Activated CD4-positive, alpha-beta T cell treated with anti-CD3 and anti-CD28 coated beads for 48 hours (primary cell): ENCODE measurements at places on chromosomes 2 and 18.

DNA sequence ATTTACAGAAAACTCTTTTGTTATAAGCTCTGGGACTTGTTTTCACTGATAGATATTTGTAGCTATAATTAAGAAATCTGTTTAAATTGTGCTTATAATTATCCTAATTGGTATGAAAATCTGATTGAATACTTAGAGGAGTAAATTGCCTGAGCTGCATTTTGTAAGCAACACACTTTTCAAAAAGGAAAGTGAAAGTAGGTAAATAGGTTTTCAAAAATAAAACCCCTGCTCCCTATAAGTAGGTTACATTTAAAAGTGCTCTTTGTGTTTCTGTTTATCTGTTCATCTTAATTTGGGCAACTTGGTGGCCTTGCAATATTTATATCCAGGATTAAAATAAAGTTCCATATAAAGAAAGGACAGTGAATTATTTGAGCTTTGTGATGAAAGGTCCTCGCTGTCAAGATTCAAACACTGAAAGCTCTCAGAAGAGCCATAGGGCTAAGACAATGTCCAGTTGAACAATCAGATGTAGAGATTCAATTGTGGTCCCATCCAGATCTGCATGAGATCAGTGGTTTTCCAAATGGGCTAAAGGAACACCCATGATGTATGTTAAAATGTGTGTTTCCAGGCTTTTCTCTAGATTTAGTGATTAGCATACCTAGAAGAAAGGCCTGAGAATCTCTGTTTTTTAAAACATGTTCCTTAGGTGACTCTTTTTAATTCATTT lies 371.6 kb downstream of the RPRM start:
- no peak for DNase-seq

DNA sequence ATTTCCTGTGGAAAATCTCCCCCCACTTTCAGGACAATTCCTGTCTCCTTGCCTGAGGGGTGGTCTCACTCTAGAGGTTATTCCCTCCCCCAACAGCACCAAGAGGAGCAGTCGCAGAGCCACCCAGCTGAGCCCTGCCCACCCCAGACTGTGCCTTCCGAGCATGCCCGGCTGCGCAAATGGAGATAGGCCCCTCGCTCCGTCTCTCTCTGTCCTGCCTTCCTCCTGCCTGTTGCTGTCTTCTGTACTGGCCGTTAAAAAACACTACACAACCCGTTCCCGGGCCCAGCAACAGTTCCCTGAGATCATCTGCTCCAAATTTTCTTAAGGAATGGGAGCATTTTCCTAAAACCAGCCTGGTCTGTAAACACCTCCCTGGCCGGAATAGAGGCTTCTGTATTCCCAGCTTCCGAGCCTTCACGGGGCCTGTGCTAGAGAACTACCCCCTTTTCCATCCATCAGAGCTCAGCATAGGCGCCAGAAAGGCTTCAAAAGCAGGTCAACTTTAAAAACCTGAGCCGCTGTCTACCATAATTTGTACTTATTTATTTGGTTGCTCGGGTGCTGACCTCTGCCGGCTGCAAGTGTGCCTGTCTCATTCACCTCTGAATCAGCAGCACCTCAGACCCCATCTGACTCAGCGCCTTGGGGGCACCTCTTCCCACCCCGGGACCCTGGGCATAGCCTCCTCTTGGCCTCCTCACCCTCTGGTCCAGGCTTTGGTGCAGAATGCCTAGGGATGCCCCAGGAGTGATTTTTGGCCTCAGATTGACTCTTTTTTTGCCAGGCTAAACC lies 159.4 kb downstream of the PXDN start:
- DNase-seq = no peak

DNA sequence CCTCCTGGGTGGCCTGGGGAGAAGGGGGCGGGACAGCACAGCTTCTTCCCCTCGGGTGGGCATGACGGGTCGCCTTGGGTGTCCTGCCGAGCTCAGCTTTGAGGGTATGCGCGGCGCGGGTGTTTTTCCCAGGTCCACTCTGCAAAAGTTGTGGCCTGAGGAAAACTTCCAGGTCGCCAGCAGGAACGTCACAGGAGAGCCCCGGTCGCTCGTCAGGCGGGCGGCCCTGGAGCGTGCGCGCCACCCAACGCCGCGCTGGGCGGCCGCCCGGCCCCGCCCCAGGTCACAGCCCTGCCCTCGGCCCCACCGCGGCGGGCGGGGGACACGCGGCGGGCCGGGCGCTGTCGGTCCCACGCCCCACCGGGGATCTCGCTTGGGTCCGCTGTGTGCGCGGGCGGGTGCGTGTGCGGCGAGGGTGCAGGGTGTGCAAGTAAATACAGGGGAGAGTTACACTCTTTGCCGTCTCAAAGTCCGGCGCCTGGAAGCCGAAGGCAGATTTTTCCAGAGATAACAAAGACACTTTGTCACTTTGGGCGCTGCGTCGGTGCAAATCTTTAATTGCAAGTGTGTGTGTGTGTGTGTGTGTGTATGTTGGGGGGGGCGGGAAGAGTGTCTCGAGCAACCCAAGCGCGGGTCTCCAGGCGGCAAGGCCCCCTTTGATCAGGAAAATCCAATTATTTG lies 616 bp upstream of the SP5 start:
- DNase-seq = peak; percentile 20

DNA sequence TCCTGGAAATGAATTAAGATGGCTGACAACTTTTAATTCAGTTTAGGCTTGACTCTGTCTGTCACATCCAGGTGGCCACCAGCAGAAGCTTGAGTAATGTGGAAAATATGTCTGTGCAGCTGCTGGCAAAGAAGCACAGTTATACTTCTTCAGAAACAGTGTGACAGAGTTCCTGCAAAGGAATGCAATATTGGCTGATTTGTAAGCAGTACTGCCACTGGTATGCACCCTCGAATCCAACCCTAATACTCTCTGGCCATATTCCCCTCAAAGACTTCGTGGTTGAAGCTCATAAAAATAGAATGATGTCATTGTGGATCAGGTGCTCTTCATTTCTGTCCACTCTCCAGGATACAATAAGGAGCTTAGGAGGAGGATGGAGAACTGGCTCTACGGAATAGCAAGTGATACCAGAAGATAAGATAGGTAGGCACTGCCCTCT lies 86.2 kb downstream of the METTL8 start:
- DNase-seq = peak; percentile 32

GRCh38 chr2:144343145-144343544 lies 176.8 kb downstream of the ZEB2 start:
- no peak for DNase-seq

DNA sequence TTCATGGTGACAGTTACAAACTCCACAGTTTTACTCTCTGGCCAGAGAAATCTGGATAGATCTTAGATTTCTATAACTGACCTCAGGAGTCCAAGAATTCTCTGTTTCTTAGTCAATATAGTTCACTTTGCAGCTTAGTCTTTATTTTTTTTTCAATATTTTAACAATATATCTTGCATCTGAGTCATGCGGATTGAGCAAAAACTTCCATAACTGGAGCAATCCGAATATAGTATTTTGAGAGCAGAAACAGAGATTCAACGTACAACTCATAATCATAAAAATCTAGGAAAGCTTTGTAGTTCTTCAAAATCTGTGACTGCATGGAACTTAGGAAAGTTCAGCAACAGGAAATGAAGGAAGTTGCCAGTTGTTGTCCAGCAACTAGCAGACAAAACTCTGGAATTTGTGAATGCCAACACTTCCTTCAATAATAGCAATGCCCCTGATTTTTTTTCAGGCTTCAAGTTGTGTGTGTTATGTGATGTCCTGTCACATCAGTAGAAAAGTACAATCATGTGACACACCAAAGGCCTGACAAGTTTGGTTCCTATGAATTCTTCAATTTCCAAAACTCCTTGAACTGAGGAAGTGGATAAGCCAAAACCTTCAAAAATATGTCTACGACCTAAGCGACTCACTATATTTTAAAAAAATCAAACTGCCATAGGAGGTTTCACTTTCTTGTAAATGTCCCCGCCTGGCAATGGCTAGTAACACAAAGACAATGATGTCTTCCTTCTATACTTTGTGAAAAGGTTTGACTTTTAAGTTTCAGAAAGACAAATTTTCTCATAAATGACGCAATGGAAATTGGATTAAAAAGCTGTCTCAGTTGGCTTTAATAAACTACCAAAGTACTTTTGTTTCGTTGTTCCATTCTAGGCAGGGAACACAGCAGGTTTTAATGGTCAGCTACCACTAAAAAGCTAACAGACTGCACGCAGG lies 510.6 kb downstream of the ERBB4 start:
- DNase-seq = no peak

- peak; percentile 69 for DNase-seq
These were observed 809 bp downstream of the DBI start for GRCh38 chr2:119367472-119368099.
